ENCODE measurements at places on chromosomes 2 and 18.

DNA sequence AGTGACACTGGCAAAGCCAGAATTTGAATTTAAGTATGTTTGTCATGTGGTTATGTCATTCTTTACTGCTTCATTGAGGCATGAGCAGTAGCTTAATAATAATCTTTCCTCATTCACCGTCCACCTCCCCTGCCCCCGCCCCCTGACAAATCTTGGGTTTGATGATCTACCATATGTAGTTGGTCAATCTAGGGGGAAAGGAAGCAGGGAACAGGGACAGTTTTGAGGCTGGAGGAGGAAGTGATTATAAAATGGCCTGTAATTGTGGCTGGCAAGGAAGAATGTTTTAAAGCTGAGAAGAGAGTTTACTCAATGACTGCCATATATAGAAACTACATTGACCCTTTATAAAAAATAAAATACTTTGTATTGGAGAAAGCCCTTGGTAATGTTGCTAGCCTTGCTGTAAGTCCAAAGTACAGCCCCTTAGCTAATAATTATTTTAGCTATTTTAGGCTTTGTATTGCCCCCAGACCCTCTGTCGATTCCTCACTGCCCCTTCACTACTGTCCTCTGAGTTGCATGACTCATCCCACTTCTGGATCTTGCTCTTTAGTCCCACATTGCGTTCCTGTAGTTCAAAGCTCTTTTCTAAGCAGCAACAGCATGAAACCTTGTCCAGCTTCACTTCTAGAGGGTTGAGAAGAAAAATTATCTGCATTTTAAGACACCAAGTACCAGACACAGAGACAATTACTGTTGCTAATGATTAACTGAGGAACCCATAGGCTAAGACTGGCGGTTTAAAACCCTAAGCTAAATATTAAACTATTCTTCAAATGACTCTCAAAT is 38.4 kb downstream of the PELI1 start:
- no peak for DNase-seq

GRCh38 chr18:48455555-48456478 is 46.6 kb upstream of the ZBTB7C start:
- peak; percentile 16 for DNase-seq

- no peak for DNase-seq
These were observed 1.3 kb downstream of the CERS6 start for GRCh38 chr2:168457190-168457895.

GRCh38 chr2:14480906-14481305 is 151.6 kb upstream of the LRATD1 start:
- DNase-seq = no peak

- DNase-seq = no peak
These were observed 59.1 kb downstream of the VSNL1 start for GRCh38 chr2:17599617-17600016.

Measured in activated T-helper 1 cell treated with anti-CD3 and anti-CD28 coated beads, Interleukin-12 subunit alpha, Interleukin-12 subunit beta, Interleukin-2, Interleukin-4 antibody, amounts not matched to agents 30 ng/mL and 10 ng/mL and 1 ng/mL, durations not matched to agents 14 hours and 24 hours and 36 hours (primary cell).